ENCODE measurements at places on chromosomes 3 and 15. TPM values are rescaled to one million over a fixed set of nuclear protein-coding genes. Genes with fewer than 3 reads are reported as not detected.

The EFHB gene
- 1.0 TPM for total RNA-seq

The ISLR gene
- 14.0 TPM for total RNA-seq

The ANAPC13 gene
- 93.3 TPM for total RNA-seq

The LRRC2 gene
- 0.77 TPM for total RNA-seq

The BFSP2 gene
- total RNA-seq = not detected

The LDHAL6B gene
- not detected for total RNA-seq

The CNTN3 gene
- 8.3 TPM for total RNA-seq

The ZBBX gene
- total RNA-seq = not detected

The CYP1A2 gene
- not detected for total RNA-seq

The GRAMD2A gene
- 0.77 TPM for total RNA-seq

The SLC28A1 gene
- not detected for total RNA-seq

The SOX2 gene
- total RNA-seq = not detected

The COLQ gene
- 0.26 TPM for total RNA-seq

The RASGRP1 gene
- not detected for total RNA-seq

The OCA2 gene
- total RNA-seq = not detected

The RETNLB gene
- total RNA-seq = not detected

The ST8SIA2 gene
- total RNA-seq = not detected

The TYRO3 gene
- 9.8 TPM for total RNA-seq

The FMN1 gene
- 27.7 TPM for total RNA-seq

The C2CD4A gene
- not detected for total RNA-seq

The ECE2 gene
- not detected for total RNA-seq

The CEP63 gene
- total RNA-seq = 26.4 TPM

The ADAMTS7 gene
- total RNA-seq = 5.1 TPM

The ATP13A5 gene
- total RNA-seq = not detected

The CELSR3 gene
- 2.1 TPM for total RNA-seq

The PXYLP1 gene
- 5.1 TPM for total RNA-seq

The PRSS50 gene
- not detected for total RNA-seq

The DUOX1 gene
- not detected for total RNA-seq

The CHRNA5 gene
- total RNA-seq = under 0.01 TPM

The GP5 gene
- 0.17 TPM for total RNA-seq

The KCTD6 gene
- 10.2 TPM for total RNA-seq

The TM4SF1 gene
- total RNA-seq = 423 TPM

The CTDSPL gene
- 31.8 TPM for total RNA-seq

The SCAANT1 gene
- 1.7 TPM for total RNA-seq

The GABRG3 gene
- total RNA-seq = not detected

The TARS3 gene
- 9.5 TPM for total RNA-seq

The SAMMSON gene
- under 0.01 TPM for total RNA-seq

The EFL1 gene
- total RNA-seq = 21.8 TPM

The FETUB gene
- not detected for total RNA-seq

The TTC23 gene
- 30.4 TPM for total RNA-seq

The CRBN gene
- 67.4 TPM for total RNA-seq

The LRRC28 gene
- total RNA-seq = 20.1 TPM

The FBLN2 gene
- 138 TPM for total RNA-seq

The C3orf49 gene
- total RNA-seq = not detected

The SIDT1 gene
- total RNA-seq = not detected

The RTP1 gene
- not detected for total RNA-seq

The SPINK8 gene
- not detected for total RNA-seq

The RGMA gene
- 1.3 TPM for total RNA-seq

The UTS2B gene
- 0.99 TPM for total RNA-seq

The DYNLT2B gene
- 9.1 TPM for total RNA-seq
